Activated naive CD4-positive, alpha-beta T cell treated with anti-CD3 and anti-CD28 coated beads for 36 hours (primary cell): ENCODE measurements at places on chromosomes 5 and 9.

DNA sequence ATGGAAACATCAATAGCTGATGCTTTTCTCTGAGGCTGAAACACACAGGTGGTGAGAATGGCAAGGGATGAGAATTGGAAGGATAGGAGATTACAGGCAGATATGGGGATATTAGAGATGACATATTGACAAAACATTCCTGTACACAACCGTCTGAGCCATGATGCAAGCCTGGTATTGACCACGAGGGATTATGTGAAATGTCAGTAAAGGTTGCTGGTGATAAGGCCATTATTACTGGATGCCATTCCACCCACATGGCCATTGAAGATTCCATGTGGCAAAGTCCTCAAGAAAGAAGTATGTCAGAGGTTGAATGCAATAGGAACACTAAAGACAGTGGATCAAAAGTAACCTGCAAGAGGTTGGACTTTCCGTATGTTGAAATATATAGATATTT is 15.7 kb downstream of the GRAMD2B start:
- DNase-seq: no peak

- DNase-seq: no peak
Observed at GRCh38 chr9:26462213-26462612, 430.4 kb downstream of the CAAP1 start.

DNA sequence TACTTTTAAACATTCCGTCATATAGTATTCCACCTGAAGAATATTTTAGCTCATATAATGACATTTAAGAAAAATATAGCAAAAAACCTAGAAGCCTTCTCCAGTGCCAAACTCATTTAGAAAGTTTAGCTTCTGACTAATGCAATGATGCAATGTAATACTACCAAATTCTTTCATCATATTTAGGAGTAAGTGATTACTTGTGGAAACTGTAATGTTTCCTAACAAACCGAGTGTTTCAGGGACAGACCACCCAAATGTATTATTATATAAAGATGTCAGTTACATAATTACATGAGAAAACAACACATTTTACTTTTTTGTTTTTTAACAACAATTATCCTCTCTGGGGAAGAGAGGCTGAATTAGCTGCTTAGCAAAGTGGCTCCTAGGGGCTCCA is 316.2 kb downstream of the ARL15 start:
- DNase-seq: no peak

DNA sequence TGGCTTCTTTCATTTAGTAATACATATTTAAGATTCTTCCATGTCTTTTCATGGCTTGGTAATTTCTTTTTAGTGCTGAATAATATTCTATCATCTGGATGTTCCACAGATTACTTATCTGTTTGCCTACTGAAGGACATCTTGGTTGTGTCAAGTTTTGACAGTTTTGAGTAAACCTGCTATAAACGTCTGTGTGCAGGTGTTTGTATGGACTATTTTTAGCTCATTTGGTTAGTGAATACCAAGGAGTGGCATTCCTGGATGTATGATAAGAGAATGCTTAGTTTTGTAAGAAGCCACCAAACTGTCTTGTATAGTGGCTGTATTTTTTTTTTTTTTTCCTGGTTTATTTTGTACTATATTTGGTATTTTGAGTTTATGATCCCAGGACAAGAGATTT is 38.4 kb downstream of the PRRC1 start:
- no peak for DNase-seq
